Stimulated activated CD8-positive, alpha-beta memory T cell treated with anti-CD3 and anti-CD28 coated beads, Interleukin-4, amount 100 ng/mL, for 1 hour (primary cell): ENCODE measurements at places on chromosomes 12 and 14.

DNA sequence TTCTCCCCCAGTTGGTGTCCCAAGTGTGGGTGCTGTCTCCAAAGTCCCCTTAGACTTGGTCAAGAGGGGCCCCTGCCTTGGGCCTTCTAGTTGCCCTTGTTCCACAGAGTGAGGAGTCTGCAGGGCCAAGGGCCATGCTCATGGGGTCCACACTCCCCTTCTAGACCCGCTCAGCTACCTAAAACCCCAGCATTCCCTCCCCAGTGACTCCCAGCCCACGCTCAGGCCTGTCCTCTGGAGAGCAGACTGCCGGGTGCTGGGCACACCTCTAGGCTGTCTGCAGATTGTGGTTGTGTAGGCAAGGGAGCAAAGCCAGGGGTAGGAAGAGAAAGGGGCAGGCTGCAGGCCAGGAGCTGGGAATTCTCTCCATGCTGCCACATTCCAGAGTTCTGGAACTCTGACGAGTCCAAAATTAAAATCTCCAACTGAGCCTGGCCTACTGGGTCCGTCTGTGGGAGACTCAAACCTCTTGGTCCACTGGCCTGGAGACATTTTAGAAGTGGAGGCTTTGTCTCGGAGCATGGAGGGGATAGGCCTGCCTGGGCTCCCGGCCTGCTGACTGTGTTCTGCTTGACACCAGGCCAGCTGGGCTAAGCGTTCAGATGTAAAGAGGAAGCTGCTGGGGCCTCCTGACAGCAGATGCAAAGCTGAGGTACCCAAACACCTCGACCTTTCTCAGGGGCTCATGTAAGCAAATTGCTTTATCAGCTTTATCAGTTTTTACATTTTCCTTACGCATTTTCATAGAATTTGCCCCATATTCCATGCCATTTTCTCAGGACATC, 13.7 kb upstream of the KRT5 start:
- no peak for DNase-seq

DNA sequence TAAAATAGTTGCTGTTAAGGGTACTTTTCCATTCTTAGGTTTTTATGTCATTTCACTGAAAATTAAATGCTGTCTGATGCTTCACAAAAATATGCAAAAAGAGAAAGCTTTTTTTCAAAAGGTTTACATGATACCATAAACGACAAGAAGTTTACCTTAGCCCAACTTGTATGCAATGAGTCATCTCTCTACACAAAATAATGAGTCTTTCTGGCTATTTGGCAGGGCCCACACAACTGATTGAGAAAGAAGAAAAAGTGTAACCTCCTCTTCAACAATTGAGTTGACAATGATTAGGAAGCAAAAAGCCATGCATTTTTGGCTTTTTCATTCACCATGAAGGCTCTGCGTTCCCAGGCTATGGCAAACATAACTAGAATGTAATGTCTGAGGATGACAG, 165.4 kb upstream of the CPNE8 start:
- DNase-seq, result no peak

DNA sequence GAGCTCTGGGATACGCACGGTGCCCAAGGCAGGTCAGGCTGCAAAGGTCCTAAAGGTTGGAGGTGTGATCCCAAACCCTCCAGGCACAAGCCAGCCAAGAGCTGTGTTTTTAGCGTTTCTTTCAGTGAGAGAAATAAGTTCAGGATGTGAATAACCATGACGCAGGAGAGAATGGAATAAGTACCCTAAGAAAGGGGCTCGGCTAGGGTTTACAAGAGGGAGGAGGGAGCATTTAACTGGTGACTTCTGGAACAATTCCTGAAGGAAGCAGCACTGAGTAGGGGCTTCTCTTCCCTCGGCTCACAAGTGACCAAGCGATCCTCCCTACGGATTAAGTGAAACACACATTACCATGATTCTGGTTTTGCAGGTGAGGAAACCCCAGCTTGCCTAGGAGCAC, 29.4 kb downstream of the SSH1 start:
- no peak for DNase-seq

- no peak for DNase-seq
Measured at GRCh38 chr12:132484183-132484890, 5.6 kb upstream of the FBRSL1 start.

DNA sequence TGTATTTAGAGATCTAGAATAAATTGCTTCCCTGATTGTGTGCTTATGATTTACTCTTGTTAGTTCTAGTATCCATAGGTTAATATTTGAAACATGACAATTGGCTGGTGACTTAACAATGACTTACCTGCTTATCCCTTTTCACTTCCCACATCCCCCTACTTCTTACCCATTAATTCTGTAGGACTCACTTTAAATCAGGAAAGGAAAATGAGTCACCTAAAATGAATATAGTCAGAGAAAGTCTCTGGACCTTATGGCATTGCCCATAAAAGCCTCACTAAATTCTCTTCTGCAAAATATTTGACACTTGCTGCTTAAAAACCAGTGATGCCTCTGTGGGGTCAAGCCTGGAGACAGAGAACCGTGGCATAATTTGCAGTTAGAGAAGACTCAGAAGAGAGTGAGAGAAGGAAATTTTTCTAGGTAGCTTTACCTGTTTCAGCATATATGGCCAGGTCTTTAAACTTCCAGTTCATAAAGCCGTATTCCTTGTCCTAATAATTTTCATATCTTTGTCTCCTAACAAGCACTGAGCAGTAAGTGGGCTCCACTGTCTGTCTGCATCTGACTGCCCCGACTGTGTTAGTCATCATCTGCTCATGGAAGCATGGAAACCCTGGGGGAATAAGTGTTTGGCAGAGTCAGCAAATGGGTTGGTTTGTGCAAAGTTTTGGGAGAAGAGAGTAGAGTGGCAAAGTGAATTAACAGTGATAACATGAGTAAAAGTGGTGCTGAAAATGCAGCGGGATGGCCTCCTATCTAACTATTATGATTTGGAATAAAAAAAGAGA, 294.4 kb downstream of the AKAP6 start:
- DNase-seq, result no peak

GRCh38 chr12:131734336-131735152, 23.7 kb downstream of the SFSWAP start:
- DNase-seq, result no peak

DNA sequence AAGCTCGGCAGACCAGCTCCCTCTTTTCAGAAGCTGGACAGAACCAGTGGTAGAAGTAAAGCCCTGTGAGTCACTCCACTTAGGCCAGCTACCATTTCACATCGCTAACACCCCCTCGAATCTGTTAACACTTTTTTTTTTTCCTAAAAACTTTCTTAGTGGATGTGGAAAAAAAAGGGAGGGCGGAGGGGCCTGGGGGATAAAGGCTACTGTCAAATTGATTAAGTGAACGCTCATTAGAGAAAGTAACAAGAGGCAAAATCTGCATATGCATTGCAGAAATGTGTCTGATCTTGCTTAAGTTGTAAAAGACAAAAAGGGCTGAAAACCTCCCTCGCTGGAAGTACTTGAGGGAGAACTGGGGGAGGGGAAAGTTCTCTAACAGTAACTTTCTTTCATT, 86.6 kb upstream of the OTX2 start:
- DNase-seq, result no peak

DNA sequence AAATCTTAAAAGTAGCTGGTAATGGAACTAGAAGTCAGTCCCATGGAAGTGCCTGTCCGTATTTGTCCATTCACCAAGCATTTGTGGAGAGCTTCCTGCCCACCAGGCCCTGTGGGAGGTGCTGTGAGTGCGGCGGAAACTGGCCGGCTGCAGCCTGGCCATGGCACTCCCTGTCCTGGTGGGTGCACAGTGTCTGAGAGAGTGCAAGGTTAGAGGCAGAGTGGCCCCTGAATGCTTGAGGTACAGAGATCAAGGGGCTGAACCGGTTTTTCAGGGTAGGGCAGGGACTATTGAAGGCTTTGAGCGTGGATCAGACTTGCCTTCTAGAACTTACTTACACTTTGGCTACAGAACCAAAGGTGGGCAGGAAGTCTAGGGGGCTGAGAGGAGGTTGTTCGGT, 92.9 kb downstream of the ESR2 start:
- DNase-seq, result no peak

DNA sequence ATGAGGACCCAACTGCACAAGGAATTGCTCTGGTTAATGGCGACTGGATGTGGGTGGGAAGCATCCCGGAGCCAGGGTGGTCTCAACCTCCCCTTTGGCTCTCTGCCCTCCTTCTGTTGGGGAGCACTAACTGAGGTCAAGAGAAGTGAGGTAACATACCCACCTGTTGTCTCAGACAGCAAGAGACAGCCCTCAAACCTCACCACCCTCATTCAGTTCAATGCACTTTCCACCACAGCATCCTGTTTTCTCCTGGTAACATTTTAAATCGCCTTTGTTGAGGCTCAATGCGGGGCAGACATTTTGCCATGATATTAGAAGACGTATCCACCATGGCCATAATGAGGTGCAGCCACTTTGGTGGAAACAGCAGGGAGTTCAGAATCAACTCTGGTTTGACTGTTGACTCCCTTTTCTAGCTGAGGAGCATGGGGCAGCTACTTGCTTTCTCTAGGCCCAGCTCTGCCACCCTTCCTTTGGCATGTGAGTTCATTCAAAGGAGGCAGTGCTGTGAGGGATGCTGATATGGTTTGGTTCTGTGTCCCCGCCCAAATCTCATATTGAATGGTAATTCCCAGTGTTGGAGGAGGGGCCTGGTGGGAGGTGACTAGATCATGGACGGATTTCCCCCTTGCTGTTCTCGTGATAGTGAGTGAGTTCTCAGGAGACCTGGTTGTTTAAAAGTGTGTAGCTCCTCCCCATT, 338.6 kb downstream of the PCNX1 start:
- DNase-seq, result no peak

DNA sequence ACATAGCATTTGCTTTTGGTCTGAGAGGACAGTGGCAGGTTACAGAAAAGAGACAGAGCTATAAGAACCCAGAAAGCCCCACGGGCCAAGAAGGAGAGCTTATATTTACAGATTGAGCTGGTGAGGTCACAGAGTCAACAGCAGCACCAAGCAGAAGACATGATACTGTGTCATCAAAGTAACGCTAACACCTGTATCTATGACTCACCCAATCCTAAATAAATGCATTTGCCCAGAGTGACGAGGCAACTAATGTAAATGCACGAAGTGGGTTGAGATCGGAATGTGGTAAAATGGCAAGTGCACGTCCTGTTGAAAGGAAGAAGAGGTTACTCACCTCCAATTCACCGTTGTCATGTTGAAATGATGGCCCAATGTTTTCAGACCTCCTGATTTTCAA, 6.7 kb upstream of the CD163L1 start:
- DNase-seq, result no peak

- DNase-seq, result no peak
Measured at GRCh38 chr12:32482226-32482625, 82.9 kb downstream of the FGD4 start.

DNA sequence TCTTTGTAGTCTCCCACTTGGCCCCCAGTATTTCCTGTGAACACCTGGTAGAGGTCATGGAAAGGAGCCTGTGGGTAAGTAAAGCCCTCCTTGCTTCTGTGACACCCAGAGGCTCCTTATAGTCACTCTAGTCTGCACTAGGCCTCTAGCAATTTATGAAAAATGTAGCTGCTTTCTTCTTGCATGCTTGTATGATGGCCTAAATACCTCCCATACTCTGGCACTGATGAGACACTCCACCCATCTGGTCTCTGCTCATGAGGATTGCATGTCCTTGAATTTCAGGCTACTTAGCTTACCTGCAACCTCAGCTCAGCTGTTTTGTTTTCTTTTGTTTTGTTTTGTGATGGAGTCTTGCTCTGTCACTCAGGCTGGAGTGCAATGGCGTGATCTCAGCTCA, 4.6 kb upstream of the A2ML1 start:
- DNase-seq, result no peak
